ENCODE measurements at places on chromosomes 4 and X.

DNA sequence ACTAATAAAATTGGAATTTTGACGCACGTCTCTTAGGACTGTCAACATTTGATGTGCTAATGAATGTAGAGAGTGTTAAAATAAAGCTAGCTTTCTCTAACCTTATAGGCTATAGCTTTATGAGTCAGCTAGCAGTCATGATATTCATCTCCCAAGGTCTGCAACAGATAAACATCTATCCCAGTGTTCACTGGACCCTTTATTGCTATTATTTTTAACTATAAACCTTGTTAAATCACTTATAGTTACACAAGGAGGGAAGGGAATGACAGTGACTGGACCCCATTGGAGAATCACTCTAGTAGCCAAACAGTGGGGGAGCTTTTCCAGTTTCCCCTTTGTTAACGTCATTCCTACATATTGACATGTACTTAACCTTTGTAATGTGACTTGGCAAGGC, 67.9 kb upstream of the SHISA3 start:
- DNase-seq: no peak

DNA sequence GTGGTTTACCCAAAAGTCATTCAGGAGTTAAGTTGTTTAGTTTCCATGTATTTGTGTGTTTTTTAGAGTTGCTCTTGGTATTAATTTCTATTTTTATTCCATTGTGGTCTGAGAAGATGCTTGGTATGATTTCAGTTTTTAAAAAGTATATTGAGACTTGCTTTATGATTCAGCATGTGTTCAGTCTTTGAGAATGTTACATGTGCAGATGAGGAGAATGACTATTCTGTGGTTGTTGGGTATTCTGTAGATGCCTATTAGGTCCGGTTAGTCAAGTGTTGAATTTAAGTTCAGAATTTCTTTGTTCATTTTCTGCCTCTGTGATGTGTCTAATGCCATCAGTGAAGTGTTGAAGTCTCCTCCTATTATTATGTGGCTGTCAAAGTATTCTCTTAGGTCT, 249.4 kb downstream of the ARHGAP10 start:
- DNase-seq: no peak

GRCh38 chr4:110682311-110682710, 59.4 kb upstream of the PITX2 start:
- DNase-seq: no peak

DNA sequence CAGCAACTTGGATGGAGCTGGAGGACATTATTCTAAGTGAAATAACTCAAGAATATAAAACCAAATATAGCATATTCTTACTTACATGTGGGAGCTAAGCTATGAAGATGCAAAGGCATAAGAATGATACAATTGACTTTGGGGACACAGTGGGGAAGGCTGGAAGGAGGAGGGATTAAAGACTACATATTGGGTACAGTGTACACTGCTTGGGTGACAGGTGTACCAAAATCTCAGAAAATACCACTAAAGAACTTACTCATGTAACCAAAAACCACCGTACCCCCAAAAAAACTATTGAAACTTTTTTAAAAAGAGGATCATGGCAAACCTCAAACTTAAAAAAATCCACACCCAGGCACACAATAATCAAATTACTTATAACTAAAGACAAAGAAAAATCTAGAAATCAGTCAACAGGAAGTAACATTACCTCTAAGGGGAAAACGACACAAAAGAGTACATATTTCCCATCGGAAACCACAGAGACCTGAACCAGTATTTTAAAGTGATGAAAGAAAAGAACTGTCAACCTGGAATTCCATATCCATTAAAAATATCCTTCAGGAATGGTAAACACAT, 241.8 kb downstream of the PRDM5 start:
- no peak for DNase-seq

GRCh38 chrX:37348231-37348970, 763 bp upstream of the PRRG1 start:
- no peak for DNase-seq

- no peak for DNase-seq
Observed at GRCh38 chr4:60744767-60745166, 455.4 kb upstream of the ADGRL3 start.

- no peak for DNase-seq
Observed at GRCh38 chr4:86432559-86433134, 72.8 kb upstream of the MAPK10 start.

- DNase-seq: no peak
Observed at GRCh38 chr4:81694176-81694913, 222.6 kb upstream of the RASGEF1B start.

DNA sequence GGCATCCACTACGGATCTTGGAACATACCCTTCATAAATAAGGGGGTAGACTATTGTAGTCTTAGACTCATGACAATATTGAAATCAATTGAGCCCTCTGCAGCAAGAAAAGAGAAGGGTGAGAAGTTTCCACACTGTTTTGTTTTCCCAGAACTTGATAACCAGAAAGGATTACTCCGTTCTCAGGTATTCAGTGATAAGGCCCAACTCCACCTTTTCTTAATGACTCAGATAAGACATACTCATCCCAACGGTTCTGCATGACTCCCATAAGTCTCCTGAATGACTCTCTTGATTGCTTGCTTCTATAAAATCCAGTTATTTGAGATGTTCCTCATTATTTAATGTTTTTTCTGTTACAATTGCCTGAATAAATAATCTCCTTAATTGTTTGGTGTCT, 111.7 kb downstream of the PABPC4L start:
- no peak for DNase-seq

GRCh38 chr4:90130076-90130475, 2.9 kb downstream of the CCSER1 start:
- DNase-seq: no peak

GRCh38 chr4:84583876-84584380, 1.0 kb downstream of the CDS1 start:
- DNase-seq: no peak

GRCh38 chrX:139930916-139931645, 1.8 kb downstream of the ATP11C start:
- DNase-seq: peak; percentile 2

- DNase-seq: no peak
Observed at GRCh38 chr4:73721435-73721834, 18.9 kb upstream of the CXCL8 start.

GRCh38 chr4:82479562-82479961, 49.2 kb downstream of the ENOPH1 start:
- DNase-seq: no peak

DNA sequence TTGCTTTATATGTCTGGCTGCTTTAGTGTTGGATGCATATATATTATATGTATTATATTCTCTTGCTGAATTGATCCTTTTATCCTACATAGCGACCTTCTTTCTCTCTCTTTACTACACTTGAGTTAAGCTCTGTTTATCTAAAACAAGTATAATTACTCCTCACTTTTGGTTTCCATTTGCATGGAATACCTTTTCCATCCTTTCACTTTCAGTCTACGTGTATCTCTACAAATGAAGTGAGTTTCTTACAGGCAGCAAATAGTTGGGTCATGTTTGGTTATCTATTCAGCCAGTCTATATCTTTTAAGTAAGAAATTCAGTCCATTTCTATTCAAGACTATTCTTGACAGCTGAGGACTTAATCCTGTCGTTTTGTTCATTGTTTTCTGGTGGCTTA, 167.5 kb upstream of the USP38 start:
- DNase-seq: no peak

DNA sequence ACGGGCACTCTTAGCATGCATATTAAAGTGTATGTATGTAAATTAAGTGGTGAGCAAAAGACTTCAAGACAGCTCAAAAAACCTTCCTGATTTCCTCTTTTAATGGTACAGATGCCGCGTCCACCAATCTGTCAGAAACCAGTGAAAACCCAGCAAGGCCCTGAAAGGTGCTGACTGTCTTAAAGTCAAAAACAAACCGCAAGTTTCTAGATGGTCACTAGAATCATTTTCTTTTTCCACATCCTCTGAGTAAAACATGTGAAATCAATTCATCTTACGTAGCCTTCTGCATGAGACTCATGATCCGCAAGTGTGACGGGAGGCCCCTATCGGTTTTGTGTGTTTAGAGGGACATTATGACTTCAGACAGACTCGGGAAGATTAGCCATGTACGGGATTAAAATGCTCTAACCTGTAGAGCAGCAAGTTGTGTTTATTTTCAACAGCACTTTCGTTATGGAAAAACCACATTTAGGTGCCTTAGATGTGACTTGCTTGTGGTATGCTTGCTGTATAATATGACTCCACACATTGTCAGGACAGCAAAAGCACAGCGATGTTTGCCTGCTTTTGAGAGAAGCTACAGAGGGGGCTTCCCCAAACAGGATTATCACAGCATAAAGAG, 88.2 kb upstream of the STS start:
- no peak for DNase-seq

DNA sequence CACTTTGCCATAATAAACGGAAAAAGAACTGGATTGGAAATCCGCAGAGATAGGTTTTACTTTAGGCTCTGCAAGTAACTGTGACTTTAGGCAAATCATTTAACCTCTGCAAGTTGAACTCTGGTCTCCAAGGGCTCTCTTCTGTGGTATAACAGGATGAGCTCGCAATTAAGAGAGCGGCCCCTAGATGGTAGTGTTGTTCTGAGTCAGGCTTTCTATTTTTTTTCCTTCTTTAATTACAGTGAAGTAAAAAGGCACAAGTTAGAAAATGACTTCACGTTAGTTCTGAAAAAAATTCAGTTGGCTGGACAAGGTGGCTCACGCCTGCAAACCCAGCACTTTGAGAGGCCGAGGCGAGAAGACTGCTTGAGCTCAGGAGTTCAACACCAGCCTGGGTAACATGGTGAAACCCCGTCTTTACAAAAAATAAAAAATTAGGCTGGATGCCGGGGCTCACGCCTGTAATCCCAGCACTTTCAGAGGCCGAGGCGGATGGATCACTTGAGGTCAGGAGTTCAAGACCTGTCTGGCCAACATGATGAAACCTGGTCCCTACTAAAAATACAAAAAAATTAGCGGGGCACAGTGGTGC, 18.0 kb downstream of the RPS3A start:
- DNase-seq: peak; percentile 23

GRCh38 chr4:157687971-157688370, 467.4 kb downstream of the GRIA2 start:
- no peak for DNase-seq

- no peak for DNase-seq
Observed at GRCh38 chrX:70096052-70096451, 33.8 kb downstream of the OTUD6A start.

GRCh38 chrX:49187028-49187394, 838 bp upstream of the PRICKLE3 start:
- no peak for DNase-seq

DNA sequence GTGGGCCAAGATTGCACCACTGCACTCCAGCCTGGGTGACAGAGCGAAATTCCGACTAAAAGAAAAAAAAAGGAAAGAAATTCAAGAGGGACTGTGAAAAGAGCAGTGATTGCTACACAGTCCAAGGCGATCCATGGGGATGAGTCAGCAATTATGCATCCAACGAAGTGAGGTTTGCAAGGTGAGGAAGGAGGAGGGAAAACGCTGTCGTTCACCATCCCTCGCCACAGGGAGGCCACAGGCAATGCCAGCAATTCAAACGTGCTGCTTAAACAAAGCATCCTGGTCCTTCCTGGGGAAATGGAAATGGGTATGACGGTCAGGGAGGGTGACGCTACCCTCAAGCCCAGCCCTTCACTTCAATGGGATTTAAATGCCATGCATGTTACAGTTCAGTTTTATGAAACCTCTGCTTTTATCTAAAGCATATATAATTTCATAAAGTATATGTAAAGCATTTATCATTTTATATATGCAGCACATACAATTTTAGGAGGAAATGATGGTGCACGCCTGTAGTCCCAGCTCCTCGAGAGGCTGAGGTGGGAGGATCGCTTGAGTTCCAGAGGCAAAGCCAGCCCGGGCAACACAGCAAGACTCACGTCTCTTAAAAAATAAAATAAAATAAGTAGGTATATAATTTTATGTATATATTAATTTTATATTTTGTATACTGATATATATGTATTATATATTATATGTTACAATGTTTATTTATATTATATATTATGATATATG, 108.7 kb downstream of the DHRSX start:
- DNase-seq: no peak

DNA sequence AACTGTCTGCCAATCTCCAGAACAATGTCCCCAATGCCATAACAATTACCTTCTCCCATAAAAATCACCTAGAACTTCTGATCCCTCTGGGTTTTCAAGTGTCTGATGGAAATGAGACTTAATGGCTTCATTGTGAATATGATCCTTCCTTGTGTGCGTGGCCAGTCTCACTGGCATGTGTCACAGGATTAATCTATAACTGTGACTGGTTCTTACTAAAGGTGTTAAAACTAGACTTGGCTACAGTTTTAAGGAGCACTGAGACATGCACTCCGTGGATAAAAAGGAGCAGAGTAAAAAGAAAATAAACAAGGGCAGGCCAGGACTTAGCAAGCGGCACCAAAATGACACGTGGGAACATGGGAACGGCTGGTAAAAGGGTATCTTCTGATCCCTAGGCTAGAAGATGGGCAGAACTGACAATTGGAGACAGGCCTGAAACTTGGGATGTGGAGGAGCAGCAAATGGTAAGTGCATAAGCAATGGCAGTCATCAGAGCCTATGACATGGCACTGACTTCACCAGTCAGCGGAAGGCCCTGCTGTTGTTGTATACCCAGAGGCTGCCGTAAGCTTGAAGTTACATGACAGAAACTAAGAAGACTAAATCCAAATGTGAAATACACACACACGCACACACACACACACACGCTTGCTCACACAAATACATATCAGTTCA, 256.6 kb upstream of the NOCT start:
- no peak for DNase-seq

GRCh38 chrX:70262952-70263567, 3.1 kb upstream of the P2RY4 start:
- DNase-seq: peak; percentile 12

DNA sequence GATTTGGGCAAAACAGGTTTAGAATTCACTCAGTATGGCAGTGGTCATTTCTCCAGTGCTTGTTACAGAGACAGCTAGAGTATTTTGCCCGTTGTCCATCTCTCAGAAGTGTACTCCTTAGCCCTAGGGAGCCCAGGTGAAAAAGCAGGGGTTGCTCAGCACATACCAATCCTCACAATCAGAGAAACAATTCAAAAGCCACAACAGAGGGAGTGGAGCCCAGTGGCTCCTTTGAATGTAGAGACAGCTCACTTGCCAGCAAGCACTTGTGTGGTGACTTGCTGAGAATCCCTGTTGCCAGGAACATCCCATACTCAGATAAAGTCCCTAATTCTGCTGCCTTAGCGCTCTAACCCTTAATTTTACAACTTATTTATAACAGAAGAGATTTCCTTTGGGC, 1488.3 kb downstream of the RPA4 start:
- no peak for DNase-seq

- no peak for DNase-seq
Observed at GRCh38 chr4:98643755-98644154, 14.7 kb downstream of the TSPAN5 start.

- DNase-seq: no peak
Observed at GRCh38 chr4:58144721-58145120, 1034.5 kb upstream of the IGFBP7 start.

DNA sequence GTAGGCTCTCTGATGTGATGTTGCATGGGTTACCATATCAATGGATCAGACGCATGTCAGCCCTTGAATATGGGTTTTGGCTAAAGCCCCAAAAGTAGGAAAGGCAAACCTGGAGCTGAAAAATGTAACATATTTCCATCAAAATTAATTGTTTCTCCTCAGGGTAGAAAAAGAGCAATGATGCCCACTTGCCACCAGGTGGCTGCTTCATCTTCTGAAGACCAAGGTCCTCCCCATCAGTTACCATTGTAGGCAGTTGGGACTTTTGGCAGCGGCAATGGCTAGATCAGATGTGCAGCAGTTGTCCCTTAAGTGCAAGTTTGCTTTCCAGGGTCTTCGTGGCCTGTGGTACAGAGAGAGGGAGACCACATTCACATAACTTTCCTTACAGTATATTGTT, 118.2 kb downstream of the NAF1 start:
- peak; percentile 10 for DNase-seq

All from hematopoietic multipotent progenitor cell treated with erythropoietin and hydrocortisone succinate and interleukin-3 and kit ligand, for 15 days (in vitro differentiated cells).